ENCODE measurements at places on chromosomes 2 and 18.

DNA sequence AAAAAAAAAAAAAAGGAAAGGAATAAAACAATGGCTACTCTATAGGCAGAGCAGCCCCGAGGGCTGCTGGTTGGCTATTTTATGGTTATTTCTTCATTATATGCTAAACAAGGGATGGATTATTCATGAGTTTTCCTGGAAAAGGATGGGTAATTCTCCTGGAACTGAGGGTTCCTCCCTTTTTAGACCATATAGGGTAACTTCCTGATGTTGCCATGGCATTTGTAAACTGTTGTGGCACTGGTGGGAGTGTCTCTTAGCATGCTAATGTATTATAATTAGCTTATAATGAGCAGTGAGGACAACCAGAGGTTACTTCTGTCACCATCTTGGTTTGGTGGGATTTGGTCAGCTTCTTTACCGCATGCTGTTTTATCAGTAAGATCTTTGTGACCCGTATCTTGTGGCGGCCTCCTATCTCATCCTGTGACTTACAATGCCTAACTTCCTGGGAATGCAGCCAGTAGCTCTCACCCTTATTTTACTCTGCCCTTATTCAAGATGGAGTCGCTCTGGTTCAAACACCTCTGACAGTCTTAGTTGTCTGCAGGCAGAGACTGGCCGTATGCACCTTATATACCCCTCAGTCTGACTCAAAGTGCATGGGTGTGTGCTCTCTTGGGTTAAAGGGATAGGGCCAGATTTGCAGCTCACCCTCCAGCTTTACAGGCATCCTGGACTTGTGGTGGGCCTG is 57.7 kb downstream of the HAUS1 start:
- no peak for DNase-seq

DNA sequence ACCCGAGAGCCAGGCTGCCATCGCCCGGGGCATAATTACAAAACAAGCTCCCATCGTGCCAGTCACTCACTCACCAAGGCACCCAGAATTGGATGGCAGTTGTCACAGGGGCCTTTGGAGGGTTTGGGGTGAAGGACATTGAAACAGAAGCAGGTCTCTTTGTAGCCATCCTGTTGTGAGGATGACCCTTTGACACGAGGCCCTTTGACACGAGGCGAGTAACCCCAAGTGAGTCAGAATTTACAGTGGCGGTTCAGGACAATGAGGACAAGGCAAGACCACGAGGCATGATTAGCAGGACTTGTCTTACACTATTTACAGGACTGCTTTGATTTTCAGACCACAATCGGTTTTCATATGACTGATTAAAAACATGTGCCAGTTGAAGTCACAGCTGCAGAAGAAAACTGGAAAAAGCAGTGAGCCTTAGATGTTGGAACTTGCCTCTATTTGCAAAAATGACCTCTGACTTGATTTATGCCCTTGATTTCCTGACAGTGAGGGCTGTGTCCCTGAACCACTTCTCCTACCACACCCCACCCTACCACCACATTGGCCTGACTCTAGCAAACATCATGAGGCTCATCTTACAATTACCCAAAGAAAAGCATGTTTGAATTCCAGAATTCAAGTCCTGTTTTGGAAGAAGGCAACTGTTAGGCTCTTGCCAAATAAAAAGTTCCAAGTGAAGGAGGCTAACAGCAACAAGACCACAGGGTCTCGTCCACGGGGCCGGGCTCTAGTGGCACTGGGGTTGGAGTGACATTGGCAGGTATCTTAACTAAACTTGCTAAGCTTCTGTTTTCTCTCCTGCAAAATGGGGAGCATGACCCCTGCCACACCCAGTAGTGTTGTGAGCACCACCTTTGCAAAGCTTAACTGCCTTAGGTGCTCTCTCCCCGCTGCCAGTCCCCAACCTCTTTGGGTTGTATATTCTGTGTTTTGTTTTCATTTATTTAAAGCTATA is 64.4 kb upstream of the FOSL2 start:
- no peak for DNase-seq

DNA sequence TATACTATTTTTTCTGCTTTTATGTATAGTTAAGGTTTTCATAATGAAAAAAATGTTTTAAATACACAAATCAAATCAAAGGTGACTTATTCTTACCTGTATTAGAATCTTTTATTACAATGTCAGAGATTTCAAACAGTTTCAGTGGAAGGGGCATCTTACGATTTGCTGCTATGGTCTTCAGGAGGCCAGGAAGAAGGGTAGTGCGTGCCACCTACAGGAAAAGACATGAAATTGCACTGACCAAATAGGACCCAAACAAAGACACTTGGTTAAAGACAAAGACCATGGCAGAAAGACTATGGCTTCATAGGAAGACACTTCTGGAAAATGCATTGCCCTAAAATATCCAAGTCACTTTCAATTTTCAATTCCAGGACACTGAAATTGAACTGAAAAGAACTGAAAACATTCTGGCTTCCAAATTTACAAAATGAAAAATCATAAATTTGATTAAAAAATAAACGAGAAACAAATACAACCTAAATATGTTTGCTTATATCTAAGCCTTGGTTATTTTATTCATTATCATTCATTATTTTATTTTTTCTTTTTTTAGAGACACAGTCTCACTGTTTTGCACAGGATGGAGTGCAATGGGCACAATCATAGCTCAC is 42.1 kb downstream of the FARSB start:
- DNase-seq = no peak

DNA sequence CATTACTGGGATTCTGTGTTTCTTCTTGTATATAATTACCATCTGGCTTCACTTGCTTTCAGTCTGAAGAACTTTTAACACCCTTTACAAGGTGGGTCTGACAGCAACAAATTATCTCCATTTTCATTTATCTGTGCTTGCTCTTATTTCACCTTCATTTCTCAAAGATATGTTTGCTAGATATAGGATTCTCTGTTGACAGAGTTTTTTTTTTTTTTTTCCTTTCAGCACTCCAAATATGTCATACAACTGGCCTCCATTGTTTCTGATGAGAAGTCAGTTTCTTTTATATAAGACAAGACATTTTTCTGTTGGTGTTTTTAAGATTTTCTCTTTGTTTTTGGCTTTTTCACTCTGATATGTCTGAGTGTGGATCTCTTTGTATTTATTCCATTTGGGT is 59.3 kb upstream of the TACR1 start:
- DNase-seq = no peak

DNA sequence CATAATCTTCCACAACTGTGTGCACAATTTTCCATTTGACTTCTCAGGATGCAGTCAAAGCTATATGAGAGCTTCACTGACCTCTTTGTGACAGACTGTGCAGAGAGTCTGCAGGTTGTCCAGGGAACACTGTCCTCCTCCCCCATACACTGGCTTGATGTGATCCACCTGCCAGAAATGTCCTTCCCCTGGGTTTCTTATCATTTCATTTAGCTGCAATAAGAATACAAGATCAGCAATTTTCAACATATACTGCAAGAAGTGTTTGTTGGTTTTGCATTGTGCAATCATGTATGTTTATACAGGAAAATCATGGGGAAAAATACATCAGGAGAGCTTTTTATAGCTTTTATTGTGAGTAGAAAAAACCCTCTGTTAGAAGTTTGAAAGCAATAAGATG is 150.7 kb downstream of the RAB3GAP1 start:
- DNase-seq = no peak

DNA sequence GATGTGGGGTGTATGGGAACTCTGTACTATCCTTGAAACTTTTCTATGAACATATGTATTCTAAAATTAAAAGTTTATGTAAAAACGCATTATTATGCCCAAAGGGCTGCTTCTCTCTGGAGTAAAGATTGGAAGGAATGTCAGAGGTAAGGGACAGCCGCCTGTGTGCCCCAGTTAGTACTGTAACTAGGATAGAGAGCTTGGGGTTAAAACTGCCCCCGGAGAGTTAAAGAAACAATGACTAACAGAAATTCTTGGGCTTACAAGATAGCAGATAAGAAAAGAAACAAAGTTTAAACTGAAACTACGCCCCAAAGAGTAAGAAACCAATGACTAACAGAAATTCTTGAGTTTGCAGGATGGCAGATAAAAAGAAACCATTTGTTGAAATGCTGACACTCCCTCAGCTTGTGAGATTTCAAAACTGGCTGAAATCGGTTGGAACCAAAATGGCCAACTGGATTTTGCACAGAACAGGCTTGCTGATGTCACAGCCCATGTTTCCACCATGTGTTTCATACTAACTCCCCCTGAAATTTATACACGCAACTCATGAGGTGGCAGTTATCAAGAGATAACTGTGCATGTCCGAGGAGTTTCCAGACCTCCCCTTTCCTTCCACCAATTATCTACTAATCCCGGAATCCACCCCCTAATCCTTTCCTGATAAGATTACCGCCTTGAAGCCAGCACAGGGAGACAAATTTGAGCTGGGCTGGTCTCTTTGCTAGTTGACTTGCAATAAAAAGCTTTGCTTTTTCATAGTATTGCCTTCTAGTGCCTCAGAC is 8.7 kb upstream of the TXNDC2 start:
- DNase-seq = no peak

DNA sequence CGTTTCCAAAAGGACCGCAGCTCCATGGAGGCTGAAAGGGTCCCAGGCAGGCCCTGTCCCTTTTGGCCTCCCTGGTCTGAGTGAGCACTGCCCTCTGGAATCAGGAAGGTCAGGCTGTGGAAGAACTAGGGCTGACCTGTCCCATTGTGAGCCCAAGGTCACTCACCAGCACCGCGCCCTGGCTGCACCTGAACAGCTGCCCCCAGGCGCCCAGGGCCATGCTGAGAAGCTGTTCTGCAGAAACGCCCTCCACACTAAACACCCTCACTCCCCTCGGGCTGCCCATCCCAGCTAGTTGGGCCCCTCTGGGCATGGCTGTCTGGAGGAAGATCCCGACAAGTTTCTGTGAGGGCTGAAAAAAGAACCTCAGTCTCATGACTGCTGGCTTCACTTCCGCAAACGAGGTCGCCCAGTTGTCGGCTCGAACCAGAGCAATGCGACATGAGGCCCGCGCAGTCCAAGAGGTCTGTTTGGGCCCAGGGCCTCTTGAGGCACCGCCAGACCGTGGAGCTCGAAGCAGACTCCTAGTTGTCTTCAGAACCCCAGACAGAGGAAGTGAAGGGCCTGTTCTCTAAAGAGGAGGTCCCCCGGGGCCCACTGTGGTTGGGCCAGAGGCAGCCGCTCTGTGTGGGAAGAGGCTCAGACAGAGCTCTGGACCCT is 64.4 kb downstream of the INPP5D start:
- DNase-seq = no peak

DNA sequence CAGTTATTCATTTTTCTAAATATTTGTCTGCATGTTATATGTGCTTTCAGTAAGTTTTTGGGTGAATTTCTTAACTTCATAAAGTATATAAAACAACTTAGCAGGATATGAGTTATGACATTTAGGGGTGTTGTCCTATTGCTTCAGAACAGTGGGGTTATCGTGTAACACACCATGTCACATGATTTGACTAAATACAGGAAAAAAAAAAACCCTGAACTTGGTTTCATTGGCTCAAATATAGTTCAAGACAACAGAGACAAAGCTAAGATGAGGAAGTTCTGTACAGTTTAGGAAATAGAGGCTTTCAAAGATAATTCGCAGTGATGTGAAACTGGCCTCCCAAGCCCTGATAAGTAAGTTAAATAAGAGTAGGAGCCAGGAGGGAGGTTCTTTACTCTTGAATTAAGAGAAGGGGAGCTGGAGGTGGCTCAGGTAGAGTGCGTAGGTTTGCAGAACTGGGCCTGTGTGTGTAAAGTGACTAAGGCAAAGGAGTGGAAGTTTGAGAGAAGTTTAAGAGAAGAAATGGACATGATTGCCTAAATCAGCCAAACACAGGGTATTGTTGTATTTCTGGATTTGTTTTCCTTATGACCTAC is 53.9 kb downstream of the LIMS1 start:
- DNase-seq = no peak

DNA sequence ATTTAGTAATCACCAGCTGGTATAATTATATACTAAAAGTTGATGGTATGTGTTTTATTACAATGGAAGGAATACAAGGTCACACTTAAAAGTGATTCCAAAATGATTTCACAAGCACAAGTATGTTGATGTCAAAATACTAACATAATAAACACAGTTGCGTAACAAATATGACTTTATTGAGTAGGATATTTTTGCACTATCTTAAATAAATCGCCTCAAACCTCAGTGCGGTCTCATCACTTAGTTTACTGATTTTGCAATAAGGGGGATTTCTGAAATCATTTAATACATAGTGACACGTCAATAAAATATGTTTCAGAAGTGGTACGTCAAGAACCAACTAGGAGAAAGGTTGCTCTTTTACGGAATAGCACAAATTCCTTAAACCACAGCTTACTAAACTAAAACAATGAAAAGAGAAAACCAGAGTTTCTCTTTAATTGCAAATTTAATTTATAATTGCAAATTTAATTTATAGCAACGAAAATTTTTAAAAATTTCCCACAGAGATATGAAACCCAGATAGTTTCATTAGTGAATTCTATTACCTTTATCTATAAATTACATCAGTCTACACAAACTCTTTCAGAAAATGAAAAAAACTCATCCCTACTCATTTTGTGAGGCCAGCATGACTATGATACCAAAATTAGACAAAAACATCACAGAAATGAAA is 304.0 kb upstream of the REG3G start:
- DNase-seq = no peak

DNA sequence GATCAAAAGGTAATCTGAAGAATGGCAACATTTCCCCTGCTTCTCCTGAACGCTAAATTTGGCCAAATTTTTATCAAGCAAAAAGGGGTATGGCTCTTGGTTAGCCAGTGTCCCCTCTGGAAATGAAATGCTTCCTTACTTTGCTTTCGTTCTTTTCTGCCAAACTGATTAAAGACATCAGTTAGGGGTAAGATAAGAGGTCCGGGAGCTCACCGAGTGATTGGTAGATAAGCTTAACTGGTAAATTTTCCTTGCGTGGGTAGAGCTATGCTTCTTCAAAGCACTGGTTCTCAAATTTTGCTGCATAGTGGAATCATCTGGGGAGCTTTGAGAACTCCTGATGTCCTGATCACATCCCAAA is 62.7 kb upstream of the MAPRE2 start:
- no peak for DNase-seq

- no peak for DNase-seq
Measured at GRCh38 chr2:71922499-71923142, 225.0 kb downstream of the CYP26B1 start.

- DNase-seq = no peak
Measured at GRCh38 chr2:62994206-62994605, 56.4 kb upstream of the OTX1 start.

DNA sequence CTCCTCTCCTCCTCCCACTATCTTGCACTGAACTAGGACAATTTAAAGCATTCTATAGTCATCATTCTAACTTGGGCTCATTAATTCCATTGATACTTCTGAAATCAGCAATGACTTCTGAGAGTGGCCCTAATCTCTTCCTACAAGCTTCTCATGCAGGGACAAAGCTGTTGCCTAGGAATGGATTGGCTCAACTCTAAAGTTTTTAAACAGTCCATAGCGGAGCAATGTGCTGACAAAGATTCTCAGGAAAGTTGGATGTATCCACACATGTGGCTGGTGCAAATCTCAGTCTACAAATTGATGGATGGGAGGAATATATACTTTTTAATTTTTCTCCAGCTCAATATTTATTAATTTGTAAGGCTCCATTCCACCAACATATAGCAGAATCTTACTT is 388.9 kb downstream of the SETBP1 start:
- DNase-seq = no peak

GRCh38 chr2:224520064-224520463 is 65.1 kb downstream of the CUL3 start:
- DNase-seq = no peak

Measured in stimulated activated CD8-positive, alpha-beta memory T cell treated with anti-CD3 and anti-CD28 coated beads, Interleukin-4, amount 100 ng/mL, for 24 hours (primary cell).